Vagina (tissue), 2 donors: ENCODE measurements at places on chromosomes 4 and X.

GRCh38 chrX:126550816-126551215 lies 1.8 kb downstream of the DCAF12L1 start:
- no peaks in the 10 kb centered on the region for H3K27me3 ChIP-seq
- no peak for DNase-seq
- no peak overlapping the region for H3K27ac ChIP-seq
- H3K36me3 ChIP-seq, result no peaks in the 10 kb centered on the region
- no peak overlapping the region for H3K4me3 ChIP-seq

- H3K4me3 ChIP-seq, result no peak overlapping the region
- H3K27ac ChIP-seq, result peak overlapping the region; percentile 57
- no peaks in the 10 kb centered on the region for H3K36me3 ChIP-seq
- no peaks in the 10 kb centered on the region for H3K27me3 ChIP-seq
- no peak for DNase-seq
- H3K4me1 ChIP-seq, result peaks cover 9% of the 10 kb centered on the region
These were observed 131.7 kb downstream of the REPS2 start for GRCh38 chrX:17078031-17078720.

DNA sequence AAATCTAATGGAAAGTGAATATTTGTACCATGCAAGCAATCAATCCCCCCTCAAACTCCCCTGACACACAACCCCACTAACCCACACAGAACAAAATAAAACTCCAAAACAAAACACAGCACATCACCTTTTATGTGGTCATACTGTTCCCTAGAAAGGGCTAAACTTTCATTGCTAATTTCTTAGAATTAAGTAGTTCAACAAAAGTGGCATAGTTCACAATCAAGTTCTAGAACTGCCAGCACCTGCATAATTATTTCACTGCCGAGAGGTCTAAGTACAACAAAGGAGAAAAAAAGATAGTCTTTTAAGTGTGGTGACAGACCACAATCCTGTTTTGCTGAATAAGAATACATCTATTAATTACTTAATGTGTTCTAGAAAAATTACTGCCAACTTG lies 58.8 kb downstream of the AMMECR1 start:
- H3K27me3 ChIP-seq, result no peaks in the 10 kb centered on the region
- no peaks in the 10 kb centered on the region for H3K36me3 ChIP-seq
- H3K27ac ChIP-seq, result no peak overlapping the region
- no peaks in the 10 kb centered on the region for H3K4me1 ChIP-seq

- no peak overlapping the region for H3K27ac ChIP-seq
- no peaks in the 10 kb centered on the region for H3K27me3 ChIP-seq
- no peaks in the 10 kb centered on the region for H3K4me1 ChIP-seq
- H3K36me3 ChIP-seq, result no peaks in the 10 kb centered on the region
- no peak overlapping the region for H3K4me3 ChIP-seq
These were observed 833.6 kb downstream of the CCSER1 start for GRCh38 chr4:90960840-90961239.

DNA sequence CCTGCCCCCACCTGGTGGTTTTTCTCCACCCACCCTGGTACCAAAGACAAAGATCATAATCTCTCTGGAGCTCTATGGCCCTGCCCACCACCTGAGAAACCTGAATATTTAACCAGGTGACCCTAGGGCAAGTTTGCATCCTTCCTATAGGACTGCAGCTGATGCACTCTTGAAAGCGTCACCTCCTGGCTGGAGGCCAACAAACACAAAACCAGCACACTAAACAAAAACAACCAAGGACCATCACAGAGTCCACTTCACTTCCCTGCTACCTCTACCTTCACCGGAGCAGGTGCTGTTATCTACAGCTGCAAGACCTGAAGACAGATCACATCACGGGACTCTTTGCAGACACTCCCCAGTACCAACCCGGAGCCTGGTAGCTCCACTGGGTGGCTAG lies 296.7 kb upstream of the FGF13 start:
- H3K27ac ChIP-seq, result no peak overlapping the region
- H3K27me3 ChIP-seq, result no peaks in the 10 kb centered on the region
- H3K4me3 ChIP-seq, result no peak overlapping the region

DNA sequence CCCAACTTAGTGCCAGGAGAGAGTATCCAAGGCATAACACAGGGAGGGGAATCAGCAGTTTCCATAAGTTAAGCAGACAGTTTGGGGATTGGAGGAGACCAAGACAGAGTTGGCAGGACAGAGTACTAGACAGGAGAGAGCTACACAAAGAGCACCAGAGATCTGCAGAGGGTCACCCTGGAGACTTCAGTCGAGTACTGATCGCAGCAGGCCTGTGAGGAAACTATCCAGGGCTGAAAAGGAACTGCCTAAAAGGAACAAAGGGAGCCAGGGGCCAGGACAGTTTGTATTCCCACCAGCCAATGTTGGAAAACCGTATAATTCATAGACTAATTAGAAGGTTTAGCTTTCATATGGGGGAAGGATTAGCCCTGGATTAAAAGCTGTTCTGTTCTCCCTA lies 80.6 kb upstream of the ENPP6 start:
- no peak overlapping the region for H3K4me3 ChIP-seq
- no peaks in the 10 kb centered on the region for H3K4me1 ChIP-seq
- no peaks in the 10 kb centered on the region for H3K36me3 ChIP-seq
- H3K27ac ChIP-seq, result no peak overlapping the region
- no peak for DNase-seq

DNA sequence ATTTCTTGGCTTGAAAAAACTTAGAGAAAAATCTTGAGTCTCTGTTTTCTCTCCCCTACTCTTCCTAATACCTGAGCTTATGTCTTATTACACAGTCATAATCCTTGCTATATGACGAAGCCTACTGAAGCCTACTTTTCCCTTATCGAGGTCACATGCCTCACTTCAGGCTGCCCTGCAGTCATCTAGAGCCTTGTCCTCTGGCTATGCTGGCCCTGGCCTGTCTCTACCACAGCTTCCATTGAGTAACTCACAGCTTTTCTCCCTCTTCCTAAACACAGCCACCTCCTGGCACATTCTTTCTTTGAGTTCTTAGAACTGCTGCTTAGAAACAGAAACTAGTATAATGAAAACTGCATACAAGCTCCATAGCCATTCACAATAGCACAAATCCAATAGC lies 1698.3 kb downstream of the STIM2 start:
- no peaks in the 10 kb centered on the region for H3K27me3 ChIP-seq
- no peaks in the 10 kb centered on the region for H3K4me1 ChIP-seq
- H3K4me3 ChIP-seq, result no peak overlapping the region
- no peak for DNase-seq

- no peaks in the 10 kb centered on the region for H3K4me1 ChIP-seq
- H3K36me3 ChIP-seq, result no peaks in the 10 kb centered on the region
- no peak overlapping the region for H3K4me3 ChIP-seq
- no peaks in the 10 kb centered on the region for H3K27me3 ChIP-seq
- no peak for DNase-seq
These were observed 105.8 kb downstream of the GEMIN8 start for GRCh38 chrX:13923845-13924244.

DNA sequence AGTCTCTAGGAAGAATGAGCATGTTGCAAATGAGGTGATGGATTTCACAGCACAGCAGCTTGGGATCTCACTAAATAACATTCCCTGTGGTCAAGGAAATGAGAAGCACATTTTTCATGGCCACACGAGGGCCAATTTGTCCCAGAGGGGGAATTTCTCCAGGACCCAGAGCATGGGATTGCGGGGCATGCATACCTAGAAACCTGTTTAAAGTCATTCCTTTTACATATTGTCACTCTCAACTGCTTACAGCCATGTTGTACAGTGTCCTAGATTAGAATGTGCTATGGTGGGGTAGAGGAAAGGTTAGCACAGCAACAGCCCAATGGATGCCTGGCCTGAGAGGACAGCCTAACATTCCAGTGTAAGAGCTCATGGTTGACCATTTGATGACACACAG lies 37.4 kb upstream of the NLGN4X start:
- no peaks in the 10 kb centered on the region for H3K27me3 ChIP-seq
- no peaks in the 10 kb centered on the region for H3K36me3 ChIP-seq
- no peak overlapping the region for H3K27ac ChIP-seq
- H3K4me1 ChIP-seq, result no peaks in the 10 kb centered on the region

- H3K4me3 ChIP-seq, result no peak overlapping the region
- H3K36me3 ChIP-seq, result peaks cover 6% of the 10 kb centered on the region
- no peak for DNase-seq
- no peak overlapping the region for H3K27ac ChIP-seq
- no peaks in the 10 kb centered on the region for H3K4me1 ChIP-seq
- no peaks in the 10 kb centered on the region for H3K27me3 ChIP-seq
These were observed 30.6 kb upstream of the PHF8 start for GRCh38 chrX:54074826-54075225.
